MCF 10A (cell line): ENCODE measurements at places on chromosomes 1 and 21. TPM values are rescaled to one million over a fixed set of nuclear protein-coding genes. Genes with fewer than 3 reads are reported as not detected.

DNA sequence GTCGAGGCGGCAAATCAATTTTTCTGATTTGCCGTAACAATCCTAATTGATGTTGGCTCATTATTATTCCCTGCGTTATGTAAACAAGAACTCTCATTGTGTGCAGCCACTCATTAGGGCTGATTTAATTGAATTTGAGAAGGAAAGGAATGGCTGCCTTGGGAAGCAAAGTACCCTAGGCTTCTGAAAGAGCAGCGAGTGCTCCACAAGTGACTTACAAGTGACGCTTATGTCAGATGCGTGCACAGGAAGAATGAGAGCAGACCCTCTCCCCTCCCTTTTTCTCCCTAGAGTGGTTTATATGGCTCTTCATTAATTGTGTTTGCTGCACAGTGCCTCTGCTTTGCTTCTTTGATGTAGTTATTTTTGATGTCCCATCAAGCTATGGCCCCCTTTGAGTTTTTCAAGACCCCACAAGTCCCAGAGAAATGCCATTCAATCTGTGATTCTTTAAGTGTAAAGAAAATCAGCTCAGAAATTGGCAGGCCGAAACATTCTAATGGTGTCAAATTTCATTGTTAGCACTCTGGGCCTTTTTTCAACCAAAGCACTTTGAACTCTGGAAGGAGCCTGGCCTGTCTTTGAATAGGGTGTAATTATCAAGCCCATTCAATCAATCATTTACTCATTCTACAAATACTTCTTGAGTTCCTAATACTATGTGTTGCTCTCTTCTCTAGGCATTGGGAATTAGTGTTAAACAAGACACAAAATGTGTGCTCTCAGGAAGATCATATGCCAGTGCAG is 86.8 kb upstream of the VAV3 start:
- no peak for DNase-seq

GRCh38 chr1:72056516-72056915 is 225.8 kb downstream of the NEGR1 start:
- no peak for DNase-seq

GRCh38 chr1:77010937-77011336 is 143.7 kb downstream of the ST6GALNAC5 start:
- DNase-seq = no peak

DNA sequence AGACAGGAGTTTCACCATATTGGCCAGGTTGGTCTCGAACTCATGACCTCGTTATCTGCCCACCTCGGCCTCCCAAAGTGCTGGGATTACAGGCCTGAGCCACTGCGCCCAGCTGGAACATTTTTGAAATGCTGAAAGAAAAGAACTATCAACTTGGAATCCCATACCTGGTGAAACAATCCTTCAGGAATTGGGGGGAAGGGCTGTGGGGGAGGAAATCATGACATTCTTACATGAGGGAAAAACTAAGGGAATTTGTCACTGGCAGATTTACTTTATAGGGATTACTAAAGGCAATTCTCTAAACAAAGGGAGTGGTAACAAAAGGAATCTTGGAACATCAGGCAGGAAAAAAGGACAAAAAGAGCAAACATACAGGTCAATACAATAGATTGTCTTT is 25.8 kb downstream of the NDUFS5 start:
- no peak for DNase-seq

DNA sequence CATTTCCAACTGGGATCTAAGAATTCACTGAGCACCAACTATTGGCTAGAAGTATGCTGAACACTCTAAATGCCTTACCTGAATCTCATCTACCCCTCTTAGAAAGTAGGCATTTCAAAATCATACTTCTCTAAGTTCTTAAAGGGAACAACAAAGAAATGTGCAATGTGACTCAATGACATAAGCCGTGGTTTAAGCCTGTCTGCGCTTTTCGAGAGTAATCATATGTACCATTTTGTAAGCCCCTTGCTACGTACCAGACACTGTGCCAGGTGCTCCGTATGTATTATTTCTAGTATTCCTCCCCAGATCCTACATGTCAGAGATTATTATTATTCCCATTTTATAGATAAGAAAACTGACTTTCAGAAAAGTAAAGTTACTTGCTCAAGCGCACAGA is 454.2 kb downstream of the SETD4 start:
- no peak for DNase-seq

- peak; percentile 59 for DNase-seq
These were observed 67.6 kb downstream of the TENT5C start for GRCh38 chr1:117673405-117673804.

DNA sequence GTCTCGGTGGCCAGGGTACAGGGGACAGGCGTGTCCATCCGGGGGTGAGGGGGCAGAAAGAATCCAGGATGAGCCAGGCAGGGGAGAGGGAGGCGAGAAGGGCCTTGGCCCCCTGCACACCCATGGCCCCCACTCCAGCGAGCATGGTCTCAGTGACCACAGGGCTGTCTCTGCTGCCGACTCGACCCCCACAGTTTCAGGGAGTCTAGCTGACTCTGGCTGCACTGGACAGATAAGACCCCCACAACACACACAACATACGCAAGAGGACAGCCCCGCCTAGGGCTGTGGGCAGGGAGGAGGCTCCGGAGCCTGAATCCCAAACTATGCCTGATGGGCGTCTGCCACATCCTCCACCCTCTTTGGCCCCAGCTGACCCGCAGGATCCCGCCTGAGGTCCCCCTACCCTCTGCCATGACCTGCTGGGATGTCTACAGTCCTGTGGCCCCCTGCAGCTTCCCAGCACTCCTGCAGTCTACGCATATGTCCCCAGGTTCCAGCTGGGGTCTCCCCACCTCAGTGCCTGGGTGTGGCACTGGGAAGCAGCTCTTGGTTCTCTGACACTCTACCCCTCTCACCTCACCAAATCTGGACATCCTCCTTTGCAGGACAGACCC is 22.0 kb downstream of the WNT9A start:
- DNase-seq = no peak

DNA sequence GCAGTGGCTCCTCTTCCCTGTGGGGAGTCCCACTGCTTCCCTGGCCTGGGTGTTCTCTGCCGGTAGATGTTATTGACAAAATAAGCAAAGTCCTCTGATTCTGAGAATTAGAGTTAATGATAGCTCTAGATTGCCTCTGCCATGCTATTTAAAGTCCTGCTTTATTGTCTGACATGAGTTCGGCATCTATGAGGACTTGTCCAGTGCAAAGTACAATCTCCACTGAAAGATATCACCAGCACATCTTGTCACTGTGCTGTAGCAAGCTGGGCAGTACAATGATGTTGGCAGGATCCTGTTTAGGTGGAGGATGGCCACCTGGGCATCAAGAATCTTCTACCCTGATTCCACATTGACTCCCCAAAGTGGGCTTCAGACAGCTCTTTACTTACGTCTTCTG is 54.0 kb upstream of the ATP5PO start:
- DNase-seq = no peak

GRCh38 chr21:36430841-36431240 is 45.6 kb downstream of the CHAF1B start:
- DNase-seq = no peak

- DNase-seq = peak; percentile 57
These were observed 7.0 kb upstream of the PSEN2 start for GRCh38 chr1:226863446-226863845.

- no peak for DNase-seq
These were observed 31.5 kb upstream of the MTF2 start for GRCh38 chr1:93047618-93048017.

- DNase-seq = no peak
These were observed 384.3 kb downstream of the SEC16B start for GRCh38 chr1:177585302-177586220.

GRCh38 chr1:42937141-42937696 is 21.4 kb downstream of the SLC2A1 start:
- peak; percentile 97 for DNase-seq

DNA sequence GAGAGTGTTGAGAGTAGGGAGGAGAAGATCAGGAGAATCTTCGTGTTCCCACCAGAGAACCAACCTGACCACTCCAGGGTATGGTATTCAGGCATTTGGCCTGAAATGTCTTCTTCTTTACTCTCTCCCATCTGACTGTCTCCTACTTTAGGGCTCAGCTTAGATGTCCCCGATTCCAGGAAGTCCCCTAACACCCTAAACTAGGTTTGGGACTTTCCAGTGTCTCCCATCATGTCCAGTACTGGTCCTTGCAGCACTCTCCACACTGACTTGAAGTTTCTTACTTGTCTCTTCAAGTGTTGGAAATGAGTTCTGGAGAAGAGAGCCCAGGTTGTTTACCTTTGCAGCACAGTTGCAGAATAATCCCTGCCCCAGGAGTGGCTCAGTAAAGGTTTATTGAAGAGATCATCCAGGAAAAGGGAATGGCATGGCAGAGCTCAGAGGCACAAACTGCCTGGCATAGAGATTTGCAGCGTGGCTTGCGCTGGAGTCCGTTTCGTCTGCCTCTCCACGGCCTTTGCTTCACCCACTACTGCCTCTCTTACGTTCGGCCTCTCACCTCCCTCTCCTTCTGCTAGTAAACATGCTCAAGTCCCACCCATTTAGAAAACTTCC is 6.2 kb upstream of the ELK4 start:
- no peak for DNase-seq

GRCh38 chr1:81158592-81158991 is 642.1 kb upstream of the ADGRL2 start:
- no peak for DNase-seq

- no peak for DNase-seq
These were observed 413.3 kb upstream of the PTBP2 start for GRCh38 chr1:96308314-96308713.

GRCh38 chr1:109769330-109770078 is 5.8 kb upstream of the EPS8L3 start:
- peak; percentile 52 for DNase-seq

GRCh38 chr1:228848406-228848805 is 113.1 kb downstream of the RHOU start:
- DNase-seq = no peak

GRCh38 chr1:211514030-211514754 is 22.2 kb upstream of the RD3 start:
- peak; percentile 99 for DNase-seq

DNA sequence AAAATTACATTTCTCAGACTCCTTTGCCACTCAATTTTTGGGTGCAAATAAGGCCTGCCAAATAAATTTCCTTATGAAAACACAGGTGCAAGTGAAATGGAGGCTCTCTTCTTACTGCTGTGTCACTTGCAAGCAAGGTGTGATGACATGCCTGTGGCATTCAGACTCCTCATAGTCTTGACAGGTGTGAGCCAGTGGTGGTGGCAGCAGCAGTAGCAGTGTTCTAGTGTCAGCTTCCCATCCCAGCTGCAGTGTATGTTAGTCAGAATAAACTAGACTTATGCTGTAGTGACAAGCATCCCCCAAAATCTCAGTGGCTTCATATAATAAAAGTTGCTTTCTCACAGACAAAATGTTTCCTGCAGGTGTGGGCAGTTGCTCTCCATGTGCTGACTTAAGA is 3.8 kb upstream of the EEIG2 start:
- DNase-seq = no peak

DNA sequence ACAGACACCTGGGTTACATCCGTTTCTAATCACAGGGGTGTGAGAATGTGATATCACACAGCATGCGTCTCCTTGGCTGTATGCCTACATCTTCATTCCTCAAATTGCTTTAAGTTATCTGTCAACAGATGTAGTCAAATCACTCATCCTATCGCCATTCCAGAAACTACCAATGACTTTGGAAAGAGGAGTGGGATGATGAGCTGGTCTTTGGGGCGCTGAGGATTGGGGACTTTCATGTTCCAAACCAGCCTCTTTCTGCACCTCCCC is 104.8 kb downstream of the NAV1 start:
- DNase-seq = no peak

- no peak for DNase-seq
These were observed at the start of gene NCMAP for GRCh38 chr1:24555591-24556413. NCMAP (plus strand) TSS chr1:24556087; CDS start chr1:24595431, 39,344 bp downstream.

GRCh38 chr1:169107603-169108208 is 1.2 kb downstream of the ATP1B1 start:
- peak; percentile 54 for DNase-seq

GRCh38 chr1:158203693-158204457 is 23.2 kb downstream of the CD1D start:
- DNase-seq = peak; percentile 84

DNA sequence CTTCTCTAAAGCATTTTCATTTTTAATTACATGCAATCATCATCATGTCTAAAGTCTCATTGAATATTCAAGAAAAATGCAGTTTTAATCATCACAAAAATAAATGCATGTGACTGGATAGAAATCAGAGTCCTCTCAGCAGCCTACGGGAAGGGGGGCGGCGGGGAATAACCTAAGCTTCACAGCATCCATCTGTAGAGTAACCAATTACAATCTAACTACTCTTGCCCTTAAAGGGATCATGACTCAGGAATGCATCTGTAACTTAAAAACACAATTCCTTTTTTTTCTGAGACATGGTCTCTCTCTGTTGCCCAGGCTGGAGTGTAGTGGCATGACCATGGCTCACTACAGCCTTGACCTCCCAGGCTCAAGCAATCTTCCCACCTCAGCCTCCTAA is 22.6 kb downstream of the MTF1 start:
- no peak for DNase-seq

DNA sequence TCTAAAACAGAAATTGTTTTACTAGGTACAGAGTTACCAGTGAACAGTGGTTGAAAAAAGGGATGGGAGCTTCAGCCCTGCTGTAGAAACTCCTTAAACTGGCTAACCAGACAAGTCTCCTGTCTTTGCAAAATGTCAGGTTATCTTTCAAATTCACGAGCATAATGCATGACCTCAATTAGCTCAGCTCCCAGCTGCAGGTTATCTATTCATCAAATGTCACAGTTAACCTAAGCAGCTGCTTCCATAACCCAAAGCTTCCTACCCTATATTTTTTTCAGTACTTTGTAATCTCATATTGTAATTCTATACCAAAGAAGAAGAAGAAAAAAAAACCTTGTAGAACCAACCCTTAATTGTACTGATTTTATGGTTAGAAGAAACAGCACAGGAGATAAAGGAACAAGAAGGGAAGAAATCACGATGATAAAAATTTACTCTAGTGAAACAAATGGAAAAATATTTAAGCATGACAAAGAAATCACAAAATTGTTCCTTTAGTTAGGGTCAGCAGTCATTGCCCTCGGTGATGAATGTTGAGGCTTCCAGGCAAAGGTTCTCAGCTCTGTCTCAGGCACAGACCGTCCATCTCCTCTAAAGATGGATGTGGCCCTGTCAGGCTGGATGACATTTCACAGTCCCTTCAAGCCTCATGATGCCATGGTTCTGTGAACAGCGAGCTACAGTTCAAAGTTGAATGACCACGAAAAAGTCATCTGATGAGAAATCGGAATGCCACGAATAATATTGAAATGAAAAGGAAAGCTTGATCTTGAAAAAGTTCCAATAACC is 95.9 kb downstream of the PLD5 start:
- DNase-seq = no peak

The S100A2 gene
- total RNA-seq = 5,064 and 5,163 TPM in 2 replicates

The PSRC1 gene
- total RNA-seq = 13.0 and 19.4 TPM in 2 replicates

The TCHH gene
- 0.12 and 0.22 TPM in 2 replicates for total RNA-seq

The OR2W3 gene
- not detected in 2 replicates for total RNA-seq

The CFAP74 gene
- not detected in 2 replicates for total RNA-seq

The CHRM3 gene
- 0.56 and 0.71 TPM in 2 replicates for total RNA-seq

The FAAH gene
- total RNA-seq = 17.3 and 19.3 TPM in 2 replicates

The LRRC53 gene
- not detected in 2 replicates for total RNA-seq

The SPRR2F gene
- not detected in 2 replicates for total RNA-seq

The SPRR3 gene
- total RNA-seq = not detected in 2 replicates

The DNAJC28 gene
- total RNA-seq = 0.28 and 0.39 TPM in 2 replicates

The MAP1LC3C gene
- not detected in 2 replicates for total RNA-seq

The ST6GALNAC3 gene
- 0.37 and 0.82 TPM in 2 replicates for total RNA-seq

The CSF1 gene
- 6.3 and 11.7 TPM in 2 replicates for total RNA-seq

The SLC22A15 gene
- total RNA-seq = 32.4 and 33.5 TPM in 2 replicates

The CDK18 gene
- 4.9 and 6.8 TPM in 2 replicates for total RNA-seq

The PFKFB2 gene
- total RNA-seq = 21.1 and 22.0 TPM in 2 replicates

The CATSPERE gene
- total RNA-seq = 1.2 and 2.1 TPM in 2 replicates

The MPL gene
- not detected in 2 replicates for total RNA-seq

The DNALI1 gene
- total RNA-seq = not detected in 2 replicates

The AGL gene
- total RNA-seq = 8.9 and 9.1 TPM in 2 replicates

The SLC1A7 gene
- total RNA-seq = not detected in 2 replicates

The GLMN gene
- 8.6 and 10.1 TPM in 2 replicates for total RNA-seq
